ENCODE measurements at places on chromosomes 3 and 15.

DNA sequence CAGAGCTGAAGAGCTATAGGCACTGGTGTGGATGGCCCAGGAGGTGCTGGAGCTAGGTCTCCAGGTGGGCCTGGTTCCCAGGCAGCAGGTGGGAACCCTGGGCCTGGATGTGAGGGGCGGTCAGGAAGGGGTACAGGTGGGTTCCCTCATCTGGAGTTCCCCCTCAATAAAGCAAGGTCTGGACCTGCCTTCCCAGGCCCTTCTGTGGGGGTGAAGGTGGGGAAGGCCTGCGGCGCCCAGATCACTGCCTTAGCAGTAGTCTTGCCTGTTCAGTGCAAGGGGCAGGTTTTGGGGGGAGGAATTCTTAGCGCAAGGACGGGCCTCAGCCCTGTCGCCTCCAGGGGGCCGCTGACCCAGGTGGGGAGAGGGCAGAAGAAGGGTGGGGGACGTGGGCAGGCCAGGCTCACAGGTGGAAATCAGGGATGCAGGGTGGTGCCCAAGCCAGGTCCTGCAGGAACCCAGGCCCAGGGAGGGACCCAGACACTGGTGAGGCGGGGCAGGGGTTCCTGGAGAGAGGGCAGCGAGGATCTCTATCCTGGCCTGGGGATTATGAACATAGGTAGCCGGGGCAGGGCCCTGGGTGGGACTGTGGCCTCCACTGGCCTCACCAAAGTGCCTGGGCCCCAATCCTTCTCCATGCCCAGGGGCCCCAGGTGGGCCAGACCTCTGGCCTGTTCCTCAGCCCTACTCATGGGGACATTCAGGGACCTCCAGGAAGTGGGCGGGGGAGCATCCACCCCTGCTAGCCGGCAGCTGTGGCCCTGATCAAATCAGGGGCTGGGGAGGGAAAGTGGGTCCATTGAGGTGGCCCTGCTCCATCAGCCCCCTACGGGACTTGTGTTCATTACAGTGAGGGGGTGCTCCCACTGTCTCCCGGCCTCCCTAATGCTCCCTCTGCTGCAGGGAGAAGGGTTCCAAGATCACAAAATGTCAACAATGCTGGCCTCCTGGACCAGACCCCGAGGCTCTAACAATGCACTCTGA, 25.3 kb downstream of the HDAC11 start:
- DNase-seq, result no peak

DNA sequence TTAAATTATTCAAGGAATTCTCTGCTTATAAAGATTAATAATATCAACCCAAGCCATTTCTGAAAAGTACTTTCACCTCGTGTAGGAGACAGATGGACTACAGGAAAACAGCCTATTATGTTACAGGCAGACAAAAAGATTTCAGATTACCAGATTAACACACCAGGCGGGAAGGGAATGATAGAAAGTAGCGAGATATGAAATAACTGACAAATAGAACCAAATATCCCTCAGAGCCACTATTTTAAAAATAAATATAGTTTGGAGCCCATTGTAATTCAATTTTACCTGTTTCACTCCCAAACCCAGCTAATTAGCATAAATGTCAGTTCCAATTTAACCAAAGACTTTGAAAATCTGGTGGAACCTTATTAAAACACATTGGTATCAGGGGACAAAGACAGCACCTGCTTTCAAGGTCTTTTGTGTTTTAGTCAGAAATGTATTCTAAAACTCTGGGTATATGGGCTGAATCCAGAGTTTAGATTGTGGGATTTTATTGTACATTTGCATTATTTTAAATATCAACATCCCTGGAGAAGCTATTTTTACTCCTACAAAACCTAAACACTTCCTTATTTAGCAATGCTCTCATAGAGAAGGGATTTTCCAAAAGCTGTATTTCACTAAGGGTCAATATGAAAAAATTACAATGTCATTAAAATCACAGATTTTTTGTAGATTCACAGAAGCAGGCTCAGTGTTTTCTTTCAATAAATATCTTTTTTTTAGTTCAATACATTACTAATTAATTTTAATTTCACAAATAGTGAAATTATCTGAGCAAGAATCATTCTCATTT, 138.4 kb downstream of the TNIK start:
- DNase-seq, result no peak

DNA sequence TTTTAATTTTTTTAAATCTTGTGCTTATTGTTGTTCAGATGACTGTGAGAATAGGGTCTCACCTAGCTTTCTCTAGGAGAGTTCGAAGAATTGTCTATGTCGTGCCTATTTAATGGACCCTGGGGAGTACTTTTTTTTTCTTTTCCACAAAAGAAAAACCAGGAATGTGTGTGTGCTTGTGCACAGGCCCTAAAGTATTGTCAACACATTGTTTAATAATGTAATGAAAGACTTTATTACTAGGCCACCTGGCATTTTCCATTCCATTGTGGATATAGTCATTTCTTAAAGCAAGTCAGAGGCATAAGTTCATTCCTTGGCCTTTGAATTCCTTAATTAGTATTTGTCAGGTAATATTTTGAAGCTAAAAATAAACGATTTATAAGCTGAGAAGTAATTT, 135.9 kb downstream of the KLHL25 start:
- DNase-seq, result no peak

- no peak for DNase-seq
Measured at GRCh38 chr15:73682600-73683090, 1.5 kb upstream of the CD276 start.

- DNase-seq, result no peak
Measured at GRCh38 chr3:193641440-193641775, 48.4 kb downstream of the OPA1 start.

GRCh38 chr15:95013381-95013780, 782.0 kb downstream of the MCTP2 start:
- DNase-seq, result no peak

DNA sequence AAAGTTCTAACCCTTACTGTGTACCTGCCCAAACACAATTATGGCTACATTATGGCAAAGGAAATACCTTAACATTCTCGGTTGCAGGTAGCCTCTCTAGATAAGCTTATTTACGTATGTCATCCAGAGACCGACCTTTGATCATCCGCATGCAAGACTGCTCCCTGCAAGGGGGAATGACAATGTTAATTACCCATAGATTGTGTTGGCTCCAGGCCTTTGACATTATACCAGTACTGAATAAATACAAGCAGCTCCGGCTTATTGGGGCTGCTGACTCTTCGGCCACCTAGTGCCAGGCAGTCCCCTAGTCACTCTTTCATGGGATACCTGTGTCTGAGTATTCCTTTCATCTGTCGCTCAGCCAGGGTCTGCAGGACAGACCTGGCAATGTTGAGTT, 223.5 kb downstream of the DTWD1 start:
- no peak for DNase-seq

DNA sequence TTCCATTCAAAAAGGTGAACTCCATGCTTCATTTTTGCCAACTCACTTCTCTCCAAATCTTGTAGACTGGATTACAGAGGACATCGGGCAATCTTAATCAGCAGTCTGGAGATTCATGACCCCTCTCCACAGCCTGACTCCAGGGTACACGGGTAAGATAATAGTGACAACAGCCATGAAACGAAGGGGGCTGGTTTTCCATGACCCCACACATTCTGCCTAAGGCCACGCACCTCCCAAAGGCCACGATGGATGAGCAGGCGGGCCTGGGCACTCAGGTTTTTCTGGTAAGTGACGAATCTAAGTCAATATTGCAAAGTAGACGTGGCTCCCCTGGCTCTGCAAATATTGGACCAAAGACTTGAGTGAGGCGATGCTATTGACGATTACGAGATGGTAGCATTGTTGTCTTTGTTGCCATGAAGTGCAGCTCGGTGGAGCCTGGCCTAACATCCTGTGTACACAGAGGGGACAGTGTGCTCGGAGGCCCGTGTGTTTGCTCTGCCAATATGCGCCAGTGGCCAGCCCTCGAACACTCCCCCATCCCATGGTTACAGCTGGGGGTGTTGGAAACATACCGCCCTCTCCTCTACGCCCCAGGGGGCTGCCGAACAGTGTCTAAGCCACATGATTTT, 119.1 kb downstream of the OPA1 start:
- DNase-seq, result no peak

GRCh38 chr3:42960282-42960681, 18.8 kb upstream of the GASK1A start:
- DNase-seq, result no peak

GRCh38 chr3:146157325-146158060, 3.5 kb downstream of the PLOD2 start:
- no peak for DNase-seq

DNA sequence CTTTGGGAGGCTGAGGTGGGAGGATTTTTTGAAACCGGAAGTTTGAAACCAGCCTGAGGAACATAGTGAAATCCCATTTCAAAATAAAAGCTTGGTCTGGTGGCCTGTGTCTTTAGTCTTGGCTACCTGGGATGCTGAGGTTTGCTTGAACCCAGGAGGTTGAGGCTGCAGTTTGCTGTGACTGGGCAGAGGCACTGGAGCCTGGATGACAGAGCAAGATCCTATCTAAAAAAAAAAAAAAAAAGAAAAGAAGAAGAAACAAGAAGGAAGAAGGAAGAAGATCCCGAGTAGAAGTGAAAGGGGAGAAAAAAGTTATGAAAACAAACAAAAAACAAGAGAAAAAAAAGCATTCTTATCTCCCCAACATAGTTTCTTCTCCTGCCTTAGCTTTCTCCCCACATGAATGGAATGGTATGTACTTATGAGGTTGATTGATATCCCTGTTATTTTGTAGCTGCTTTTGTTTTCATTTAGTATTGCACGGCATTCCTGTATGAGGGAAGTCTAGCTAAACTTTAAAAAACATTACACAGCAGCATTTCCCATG, 42.4 kb downstream of the TMEM40 start:
- DNase-seq, result no peak

DNA sequence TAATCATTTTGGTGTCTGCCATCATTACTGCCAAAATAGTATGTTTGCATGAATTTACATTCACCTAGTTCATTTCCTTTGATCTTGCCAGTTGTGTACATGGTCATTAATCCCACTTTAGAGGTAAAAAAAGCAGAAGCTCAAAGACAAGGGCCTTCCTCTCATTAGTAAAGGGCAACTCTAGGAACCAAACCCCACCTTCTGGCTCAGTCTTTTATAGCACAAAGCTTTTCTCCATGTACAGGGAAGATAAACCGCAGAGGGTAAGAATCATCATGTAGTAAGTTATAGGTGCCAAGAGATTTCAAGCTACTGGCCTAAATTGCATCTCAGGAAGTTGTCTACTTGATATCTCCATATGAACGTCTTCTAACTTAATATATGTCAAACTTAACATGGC, 19.3 kb upstream of the SPG21 start:
- DNase-seq, result no peak

- no peak for DNase-seq
Measured at GRCh38 chr3:7800006-7800780, 701.4 kb upstream of the LMCD1 start.
